ENCODE measurements at places on chromosomes 6 and 20. TPM values are rescaled to one million over a fixed set of nuclear protein-coding genes. Genes with fewer than 3 reads are reported as not detected.

Gene GMPR
- 21.4 TPM for total RNA-seq

Gene MPC1
- total RNA-seq: 30.5 TPM

Gene ADAM33
- total RNA-seq: 0.76 TPM

Gene SEMG1
- not detected for total RNA-seq

Gene GGTLC1
- not detected for total RNA-seq

Gene FLRT3
- under 0.01 TPM for total RNA-seq

Gene PPDPF
- total RNA-seq: 13.0 TPM

Gene ZSCAN9
- 14.6 TPM for total RNA-seq

Gene GSTA2
- total RNA-seq: not detected

Gene MDFI
- 42.7 TPM for total RNA-seq

Gene CENPB
- total RNA-seq: 96.8 TPM

Gene MEP1A
- not detected for total RNA-seq

Gene GABBR1
- 3.6 TPM for total RNA-seq

Gene SLC22A7
- total RNA-seq: not detected

Gene CRIP3
- total RNA-seq: not detected

Gene GNRH2
- 0.30 TPM for total RNA-seq

Gene DCDC2
- 0.15 TPM for total RNA-seq

Gene SIRPA
- total RNA-seq: 8.4 TPM

Gene CLIC5
- total RNA-seq: not detected

Gene RUNX2
- not detected for total RNA-seq
